ENCODE measurements at places on chromosomes 1 and 21. TPM values are rescaled to one million over a fixed set of nuclear protein-coding genes. Genes with fewer than 3 reads are reported as not detected.
A peak's percentile ranks its signal among the peaks of the same experiment; 100 is the strongest.

GRCh38 chr1:153661111-153661708 lies 2.7 kb downstream of the SNAPIN start:
- DNase-seq: no peak
- H3K4me1 ChIP-seq: peaks cover 13% of the 10 kb centered on the region
- no peaks in the 10 kb centered on the region for H3K27me3 ChIP-seq
- H3K4me3 ChIP-seq: no peak overlapping the region

DNA sequence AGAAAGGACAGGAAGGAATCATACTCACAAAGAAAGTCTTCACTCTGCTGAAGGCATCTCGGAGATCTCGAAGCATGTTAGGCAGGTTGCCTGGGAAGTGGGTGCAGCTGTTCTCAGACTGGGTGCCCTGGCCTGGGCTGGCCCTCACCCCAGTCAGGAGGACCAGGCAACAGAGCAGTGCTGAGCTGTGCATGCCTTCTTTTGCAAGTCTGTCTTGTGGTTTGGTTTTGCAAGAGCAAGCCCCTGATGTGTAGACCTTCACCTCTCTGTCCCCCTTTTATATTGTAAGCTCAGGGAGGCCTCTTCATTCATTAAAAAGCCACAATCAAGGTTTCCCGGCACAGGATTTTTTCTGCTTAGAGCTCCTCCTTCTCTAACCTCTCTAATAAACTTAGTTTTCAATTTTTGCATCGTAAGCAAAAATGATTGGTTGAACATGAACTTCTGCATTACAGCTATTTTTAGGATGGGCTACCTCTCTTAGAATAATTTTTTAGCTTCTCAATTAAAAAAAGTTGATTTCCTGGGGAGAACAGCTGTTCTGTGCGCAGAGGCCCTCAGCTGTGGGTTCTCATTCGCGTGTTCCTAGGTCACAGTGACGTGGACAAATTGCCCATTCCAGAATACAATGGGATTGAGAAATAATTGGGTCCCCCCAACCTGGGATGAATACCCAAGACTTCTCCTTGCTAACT lies at the start of gene IL10:
Gene IL10, minus strand, starts transcription at position 252 of the 695 bp plus-strand sequence. Its CDS starts 59 bp downstream, at position 193.
- peaks cover 19% of the 10 kb centered on the region for H3K27me3 ChIP-seq
- DNase-seq: no peak
- no peaks in the 10 kb centered on the region for H3K36me3 ChIP-seq
- no peak within 1 kb of the TSS for H3K27ac ChIP-seq
- H3K4me3 ChIP-seq: no peak within 1 kb of the TSS
- H3K4me1 ChIP-seq: peaks cover 53% of the 10 kb centered on the region

- H3K4me1 ChIP-seq: peaks cover 12% of the 10 kb centered on the region
- H3K27me3 ChIP-seq: peaks cover 6% of the 10 kb centered on the region
- no peak overlapping the region for H3K4me3 ChIP-seq
- H3K27ac ChIP-seq: no peak overlapping the region
- no peak for DNase-seq
- H3K36me3 ChIP-seq: no peaks in the 10 kb centered on the region
Observed at GRCh38 chr1:113041569-113042284, 31.3 kb upstream of the LRIG2 start.

- DNase-seq: no peak
- peaks cover 2% of the 10 kb centered on the region for H3K27me3 ChIP-seq
- no peaks in the 10 kb centered on the region for H3K36me3 ChIP-seq
Observed at GRCh38 chr21:45366931-45367401, 38.0 kb upstream of the COL18A1 start.

- no peak overlapping the region for H3K27ac ChIP-seq
- no peak overlapping the region for H3K4me3 ChIP-seq
- peaks cover 26% of the 10 kb centered on the region for H3K36me3 ChIP-seq
- H3K4me1 ChIP-seq: peaks cover 11% of the 10 kb centered on the region
Observed at GRCh38 chr1:30730346-30731108, 7.1 kb upstream of the MATN1 start.

DNA sequence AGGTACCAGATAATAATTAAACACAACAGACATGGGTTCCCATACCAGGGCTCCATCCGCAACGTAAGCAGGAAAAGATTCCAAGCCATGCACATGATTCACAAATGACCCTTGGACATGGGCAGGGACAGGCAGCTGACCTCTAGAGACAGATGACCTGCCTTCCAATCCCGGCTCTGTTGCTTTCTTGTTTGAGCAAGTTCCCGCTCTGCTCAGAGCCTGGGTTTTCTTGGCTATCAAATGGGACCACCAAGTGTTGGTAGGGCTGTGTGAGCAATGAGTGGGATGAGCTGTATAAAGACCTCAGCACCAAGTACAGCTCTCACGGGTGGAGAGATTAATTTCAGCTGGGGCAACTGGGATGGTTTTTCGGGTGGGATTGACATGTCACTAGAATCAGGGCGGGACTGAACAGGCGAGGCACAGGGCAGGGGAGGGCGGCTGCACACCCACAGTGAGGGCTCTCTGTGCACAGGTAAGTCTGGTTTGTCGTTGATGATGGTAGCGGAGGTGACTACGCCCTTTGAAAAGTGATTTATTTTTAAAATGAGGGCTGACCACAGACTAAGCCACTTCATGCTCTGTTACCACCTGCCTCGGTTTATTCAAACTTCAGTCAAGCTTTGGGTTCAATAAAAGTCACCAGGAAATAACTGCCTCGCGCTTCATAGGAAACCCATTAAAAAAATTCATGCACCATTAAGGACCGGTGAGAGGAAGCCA lies 57.5 kb upstream of the IFFO2 start:
- no peak overlapping the region for H3K4me3 ChIP-seq
- H3K27ac ChIP-seq: no peak overlapping the region
- no peaks in the 10 kb centered on the region for H3K36me3 ChIP-seq
- DNase-seq: no peak
- peaks cover 2% of the 10 kb centered on the region for H3K27me3 ChIP-seq

- no peaks in the 10 kb centered on the region for H3K36me3 ChIP-seq
- no peak overlapping the region for H3K4me3 ChIP-seq
- DNase-seq: no peak
- no peaks in the 10 kb centered on the region for H3K4me1 ChIP-seq
Observed at GRCh38 chr1:36733748-36734147, 251.0 kb upstream of the CSF3R start.

DNA sequence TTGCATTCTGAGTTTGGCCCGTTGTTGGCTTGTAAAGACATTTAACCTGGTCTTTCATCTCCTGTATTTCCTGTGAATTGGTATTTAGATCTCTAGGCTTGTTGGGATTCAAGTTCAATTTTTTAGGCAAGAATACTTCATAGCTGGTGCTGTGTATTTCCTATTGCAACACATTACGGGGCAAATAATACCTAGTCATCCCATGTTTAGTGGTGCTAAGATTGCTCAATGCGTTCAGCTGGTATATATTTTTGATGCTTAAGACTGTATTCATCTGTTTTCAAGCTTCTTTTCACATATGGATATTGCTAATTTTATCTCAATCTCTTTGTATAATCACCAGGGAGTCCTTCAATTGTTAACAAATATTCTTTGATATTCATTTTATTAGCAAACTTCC lies 87.5 kb upstream of the ZBTB18 start:
- no peaks in the 10 kb centered on the region for H3K4me1 ChIP-seq
- H3K27me3 ChIP-seq: no peaks in the 10 kb centered on the region
- H3K36me3 ChIP-seq: no peaks in the 10 kb centered on the region
- no peak overlapping the region for H3K4me3 ChIP-seq
- no peak for DNase-seq

DNA sequence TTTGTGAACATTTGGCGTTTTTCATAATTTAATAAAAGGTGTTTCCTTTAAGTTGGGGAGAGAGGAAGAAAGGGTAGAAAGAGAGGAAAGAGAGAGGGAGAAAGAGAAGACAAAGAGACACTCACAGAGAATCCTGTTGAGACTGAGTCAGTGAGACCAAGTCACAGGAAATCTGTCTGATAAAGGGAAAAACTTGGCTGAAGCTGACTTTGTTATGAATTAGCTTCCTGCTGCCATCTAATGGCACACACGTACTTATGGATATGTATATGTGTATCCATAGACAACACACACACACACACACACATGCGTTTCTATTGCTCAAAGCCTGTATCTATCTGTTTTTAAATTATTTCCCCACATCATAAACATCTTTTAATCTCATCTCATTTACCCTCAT lies 42.5 kb upstream of the DISC1 start:
- H3K4me3 ChIP-seq: no peak overlapping the region
- H3K4me1 ChIP-seq: no peaks in the 10 kb centered on the region
- H3K27ac ChIP-seq: no peak overlapping the region
- no peak for DNase-seq

- H3K27me3 ChIP-seq: no peaks in the 10 kb centered on the region
- H3K36me3 ChIP-seq: peaks cover 4% of the 10 kb centered on the region
- H3K4me3 ChIP-seq: no peak overlapping the region
- DNase-seq: peak; percentile 70
Observed at GRCh38 chr1:154943649-154944400, 7.3 kb upstream of the PMVK start.

GRCh38 chr1:70966018-70966638 lies 81.5 kb downstream of the PTGER3 start:
- H3K36me3 ChIP-seq: no peaks in the 10 kb centered on the region
- no peak overlapping the region for H3K4me3 ChIP-seq
- no peak overlapping the region for H3K27ac ChIP-seq
- DNase-seq: no peak
- H3K27me3 ChIP-seq: peaks cover 17% of the 10 kb centered on the region
- H3K4me1 ChIP-seq: no peaks in the 10 kb centered on the region

DNA sequence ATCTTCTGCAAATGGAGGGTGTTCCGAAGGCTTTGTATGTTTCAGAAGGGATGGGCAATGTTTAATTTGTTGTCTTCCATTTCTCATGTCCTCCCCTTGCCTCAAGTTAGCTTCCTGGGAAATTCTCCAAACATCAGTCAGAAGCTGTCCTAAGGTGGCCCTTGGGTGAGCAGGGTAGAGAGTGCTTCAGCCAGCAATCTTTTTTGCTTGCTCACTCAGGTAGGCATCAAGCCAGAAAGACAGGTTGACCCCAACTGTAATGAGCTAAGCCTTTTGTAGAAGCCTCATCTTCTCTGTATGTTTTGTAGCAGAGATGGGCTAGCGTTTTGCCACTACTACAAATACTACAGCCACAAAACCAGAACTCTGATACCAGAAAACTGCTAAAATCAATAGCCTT lies 321.5 kb upstream of the FAM78B start:
- H3K36me3 ChIP-seq: no peaks in the 10 kb centered on the region
- no peak for DNase-seq
- H3K4me3 ChIP-seq: no peak overlapping the region
- peaks cover 6% of the 10 kb centered on the region for H3K4me1 ChIP-seq
- H3K27ac ChIP-seq: no peak overlapping the region
- no peaks in the 10 kb centered on the region for H3K27me3 ChIP-seq

DNA sequence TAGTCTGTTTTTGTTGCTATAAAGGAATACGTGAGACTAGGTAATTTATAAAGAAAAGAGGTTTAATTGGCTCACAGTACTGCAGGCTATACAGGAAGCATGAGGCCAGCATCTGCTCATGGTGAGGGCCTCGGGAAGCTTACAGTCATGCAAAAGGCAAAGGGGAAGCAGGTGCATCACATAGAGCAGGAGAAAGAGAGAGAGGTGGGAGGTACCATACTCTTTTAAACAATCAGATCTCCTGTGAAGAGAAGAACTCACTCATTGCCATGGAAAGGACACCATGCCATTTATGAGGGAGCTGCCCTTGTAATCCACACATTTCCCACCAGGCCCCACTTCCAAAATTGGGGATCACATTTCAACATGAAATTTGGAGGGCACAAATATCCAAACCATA lies 12.7 kb downstream of the PPP1R12B start:
- no peaks in the 10 kb centered on the region for H3K27me3 ChIP-seq
- H3K4me1 ChIP-seq: no peaks in the 10 kb centered on the region
- no peak overlapping the region for H3K27ac ChIP-seq
- H3K36me3 ChIP-seq: no peaks in the 10 kb centered on the region
- H3K4me3 ChIP-seq: no peak overlapping the region

DNA sequence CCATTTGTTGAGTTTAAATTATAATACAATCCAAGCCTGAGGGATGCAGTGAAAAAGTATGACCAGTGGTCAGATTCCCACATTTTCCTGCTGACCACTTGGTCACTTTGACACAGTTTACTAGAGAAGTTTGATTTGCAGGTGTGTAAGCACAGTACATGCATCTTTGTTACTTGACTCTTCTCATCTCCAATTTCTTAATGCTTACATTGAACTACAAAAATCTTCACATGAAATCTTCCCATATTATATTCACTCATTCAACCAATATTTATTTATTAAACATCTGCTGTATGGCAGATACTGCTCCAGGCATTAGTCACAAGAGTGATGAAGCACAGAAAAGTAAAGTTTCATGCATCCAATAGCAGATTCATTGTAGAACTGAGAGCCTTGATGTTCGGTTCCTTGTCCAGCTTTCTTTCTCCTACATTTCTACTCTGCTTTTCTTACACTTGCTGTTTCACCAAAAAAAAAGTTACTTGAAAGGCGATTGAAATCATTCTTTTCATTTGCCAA lies 211.7 kb downstream of the NFIA start:
- peaks cover 2% of the 10 kb centered on the region for H3K27me3 ChIP-seq
- H3K36me3 ChIP-seq: no peaks in the 10 kb centered on the region
- H3K27ac ChIP-seq: no peak overlapping the region
- H3K4me3 ChIP-seq: no peak overlapping the region
- peaks cover 2% of the 10 kb centered on the region for H3K4me1 ChIP-seq
- no peak for DNase-seq

DNA sequence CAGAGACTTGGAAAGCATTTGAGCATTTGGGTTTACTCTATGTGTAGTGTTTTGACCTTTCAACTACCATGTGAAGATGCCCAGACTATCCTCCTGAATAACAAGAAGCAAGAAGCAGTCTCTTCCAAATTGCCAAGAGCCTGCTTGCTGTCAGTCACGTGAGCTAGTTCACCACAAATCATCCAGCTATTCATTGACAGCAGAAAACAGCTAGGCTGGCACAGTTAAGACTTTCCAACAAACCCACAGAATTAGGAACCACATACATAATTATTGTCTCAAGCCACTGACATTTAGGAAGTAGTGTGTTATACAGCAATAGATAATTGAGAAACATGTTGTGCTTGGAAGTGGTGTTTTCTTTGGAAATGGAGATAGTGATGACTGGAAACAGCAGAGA lies 1652.0 kb downstream of the NCAM2 start:
- no peak overlapping the region for H3K27ac ChIP-seq
- H3K27me3 ChIP-seq: no peaks in the 10 kb centered on the region
- no peaks in the 10 kb centered on the region for H3K36me3 ChIP-seq
- no peaks in the 10 kb centered on the region for H3K4me1 ChIP-seq

GRCh38 chr1:237258871-237259270 lies 216.9 kb downstream of the RYR2 start:
- H3K4me3 ChIP-seq: no peak overlapping the region
- no peak overlapping the region for H3K27ac ChIP-seq
- H3K27me3 ChIP-seq: peaks cover 6% of the 10 kb centered on the region
- H3K36me3 ChIP-seq: no peaks in the 10 kb centered on the region
- DNase-seq: no peak

GRCh38 chr21:39681845-39682244 lies 63.1 kb upstream of the IGSF5 start:
- H3K27me3 ChIP-seq: peaks cover 4% of the 10 kb centered on the region
- H3K27ac ChIP-seq: no peak overlapping the region
- DNase-seq: no peak
- H3K36me3 ChIP-seq: no peaks in the 10 kb centered on the region
- H3K4me3 ChIP-seq: no peak overlapping the region
- no peaks in the 10 kb centered on the region for H3K4me1 ChIP-seq

GRCh38 chr1:8910331-8910730 lies 31.8 kb upstream of the ENO1 start:
- DNase-seq: no peak
- H3K36me3 ChIP-seq: no peaks in the 10 kb centered on the region
- no peak overlapping the region for H3K27ac ChIP-seq
- H3K4me1 ChIP-seq: peaks cover 7% of the 10 kb centered on the region

The CYP4A11 gene
- not detected for total RNA-seq

The UQCRH gene
- total RNA-seq: 258 TPM

The SDHC gene
- total RNA-seq: 191 TPM

The PGLYRP4 gene
- total RNA-seq: 0.09 TPM

The NBPF6 gene
- not detected for total RNA-seq

The OR10J1 gene
- total RNA-seq: not detected

The GLIS1 gene
- not detected for total RNA-seq

The LCE3B gene
- not detected for total RNA-seq

All from activated CD4-positive, alpha-beta T cell treated with anti-CD3 and anti-CD28 coated beads for 36 hours (primary cell).